ENCODE measurements at places on chromosomes 3 and 15.

- DNase-seq: no peak
Measured at GRCh38 chr3:18007980-18008379, 265.5 kb upstream of the TBC1D5 start.

- DNase-seq: no peak
Measured at GRCh38 chr3:78086150-78086549, 1046.3 kb downstream of the ROBO2 start.

GRCh38 chr3:100693225-100693624, 16.1 kb upstream of the TFG start:
- DNase-seq: no peak

- DNase-seq: no peak
Measured at GRCh38 chr3:177597311-177598096, 400.2 kb upstream of the TBL1XR1 start.

DNA sequence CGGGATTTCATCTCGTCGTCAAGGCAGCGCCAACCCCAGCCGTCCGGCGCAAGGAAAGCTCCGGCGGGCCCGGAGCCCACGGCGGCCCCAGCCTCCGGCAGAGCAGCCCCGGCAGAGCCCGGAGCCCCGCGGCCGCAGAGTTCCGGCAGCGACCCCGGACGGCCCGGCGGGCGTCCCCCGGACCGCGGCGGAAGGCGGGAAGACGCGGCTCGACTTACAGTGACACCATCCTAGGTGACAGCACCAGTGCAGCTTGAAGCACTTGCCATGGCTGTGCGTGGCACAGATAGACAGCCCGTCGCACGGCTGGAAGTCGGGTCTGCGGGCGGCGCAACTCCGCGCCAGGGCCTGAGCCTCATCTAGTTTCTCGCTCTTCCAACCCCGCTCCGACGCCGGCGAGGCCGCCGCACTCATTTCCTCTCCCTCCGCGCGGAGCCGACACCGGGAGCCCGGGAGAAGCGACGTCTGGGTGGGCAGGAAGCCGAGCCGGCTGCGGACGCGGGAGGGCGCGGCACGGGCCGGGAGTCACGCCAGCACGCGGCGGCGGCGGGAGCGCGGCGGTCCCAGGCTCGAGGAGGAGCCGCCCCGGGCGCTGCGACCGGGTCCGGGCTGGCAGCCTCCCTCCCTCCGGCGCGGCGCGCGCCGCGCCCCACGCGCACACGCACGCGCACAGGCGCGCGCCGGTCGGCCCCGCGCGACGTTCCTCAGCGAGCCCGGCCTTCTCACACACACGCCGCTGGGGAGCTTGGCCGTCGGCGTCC, at the start of gene C3orf70:
C3orf70 (minus strand) TSS at position 651 of the 761 bp plus-strand sequence; CDS start at position 414, 237 bp downstream.
- DNase-seq: no peak

GRCh38 chr15:56014677-56015076, 21.3 kb upstream of the NEDD4 start:
- DNase-seq: no peak

GRCh38 chr3:185208823-185209222, 45.0 kb downstream of the EHHADH start:
- no peak for DNase-seq

GRCh38 chr15:52566889-52567288, 1.9 kb downstream of the ARPP19 start:
- DNase-seq: no peak

DNA sequence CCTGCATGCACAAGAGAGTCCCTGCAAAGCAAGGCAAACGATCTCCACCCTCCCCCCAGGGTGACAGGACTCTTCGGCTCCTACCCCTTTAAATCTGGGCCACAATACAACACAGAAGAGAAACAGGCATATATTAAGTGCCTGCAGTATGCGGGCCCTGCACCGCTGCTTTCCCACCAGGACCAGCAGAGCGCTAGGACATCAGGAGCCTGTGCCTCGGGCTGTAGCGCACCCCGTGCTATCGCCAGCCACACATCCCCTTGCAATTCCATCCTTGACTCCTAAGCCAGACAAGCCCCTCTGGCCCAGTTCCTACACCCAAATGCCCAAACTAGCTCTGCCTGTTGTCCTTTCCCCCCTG, 4.1 kb downstream of the GALNT15 start:
- no peak for DNase-seq

DNA sequence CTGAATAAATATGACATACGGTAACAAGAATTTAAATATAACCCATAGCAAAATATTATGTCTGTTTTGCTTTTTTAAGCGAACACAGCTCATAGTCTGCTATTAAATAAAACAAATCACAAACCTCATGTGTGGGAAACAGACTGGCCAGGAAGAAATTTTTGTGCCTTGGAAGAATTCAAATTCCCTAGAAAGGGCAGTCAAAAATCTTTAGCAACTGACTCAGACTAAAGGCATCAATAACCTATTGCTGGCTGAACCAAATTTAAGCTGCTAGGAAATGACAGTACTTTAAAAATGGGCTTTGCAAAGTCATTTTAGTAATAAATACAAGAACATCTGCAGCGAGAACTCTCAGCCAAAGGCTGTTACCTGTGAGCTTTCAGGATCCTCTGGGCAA, 151.4 kb downstream of the PLD1 start:
- DNase-seq: no peak

GRCh38 chr15:40002295-40002694, 36.7 kb downstream of the SRP14 start:
- DNase-seq: no peak

- DNase-seq: no peak
Measured at GRCh38 chr15:101497017-101497416, 7.5 kb upstream of the PCSK6 start.

- DNase-seq: no peak
Measured at GRCh38 chr15:80549191-80549590, 145.0 kb downstream of the ARNT2 start.

DNA sequence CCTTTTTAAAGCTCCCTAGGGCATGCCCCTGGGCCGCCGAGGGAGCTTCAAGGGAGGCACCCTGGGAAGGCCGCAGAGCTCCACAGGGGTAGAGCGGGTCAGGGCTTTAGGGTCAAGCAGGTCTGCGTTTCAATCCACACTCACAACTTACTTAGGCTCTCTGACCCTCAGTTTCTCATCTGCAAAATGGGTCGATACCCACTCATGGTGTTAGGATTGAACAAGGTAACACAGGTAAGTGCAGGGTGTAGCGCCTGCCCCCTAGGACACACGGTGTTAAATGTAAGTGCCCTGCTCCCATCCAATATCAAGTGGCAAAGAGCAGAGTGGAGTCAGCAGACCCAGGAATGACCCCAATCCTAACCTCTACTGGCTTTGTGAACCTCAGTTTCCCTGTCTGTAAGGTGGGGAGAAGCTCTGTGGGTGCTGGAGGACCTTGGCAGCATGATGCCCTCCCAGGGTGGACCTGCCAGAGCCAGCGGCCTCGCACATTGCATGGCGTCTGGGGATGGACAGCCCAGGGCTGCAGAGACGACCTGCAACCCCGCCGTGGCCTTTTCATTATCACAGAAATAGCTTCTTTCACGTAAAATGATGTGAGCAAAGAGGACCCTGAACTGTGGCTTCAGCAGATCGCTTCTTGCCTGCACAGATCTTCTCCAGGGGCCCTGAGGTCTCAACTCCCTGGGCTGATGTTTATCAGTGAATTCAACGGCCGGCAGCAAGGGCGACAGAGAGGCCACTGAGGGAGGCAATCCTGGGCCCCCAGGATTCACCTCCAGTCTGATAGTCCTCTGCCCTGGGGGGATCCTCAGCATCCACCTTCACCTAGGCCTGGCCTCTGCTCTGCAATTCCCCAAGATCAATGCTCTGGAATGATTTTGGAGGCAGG, 138.5 kb downstream of the CHSY1 start:
- DNase-seq: no peak

- no peak for DNase-seq
Measured at GRCh38 chr15:80800067-80800466, 20.9 kb downstream of the CEMIP start.

- DNase-seq: no peak
Measured at GRCh38 chr3:149523512-149524299, 49.2 kb downstream of the TM4SF4 start.

DNA sequence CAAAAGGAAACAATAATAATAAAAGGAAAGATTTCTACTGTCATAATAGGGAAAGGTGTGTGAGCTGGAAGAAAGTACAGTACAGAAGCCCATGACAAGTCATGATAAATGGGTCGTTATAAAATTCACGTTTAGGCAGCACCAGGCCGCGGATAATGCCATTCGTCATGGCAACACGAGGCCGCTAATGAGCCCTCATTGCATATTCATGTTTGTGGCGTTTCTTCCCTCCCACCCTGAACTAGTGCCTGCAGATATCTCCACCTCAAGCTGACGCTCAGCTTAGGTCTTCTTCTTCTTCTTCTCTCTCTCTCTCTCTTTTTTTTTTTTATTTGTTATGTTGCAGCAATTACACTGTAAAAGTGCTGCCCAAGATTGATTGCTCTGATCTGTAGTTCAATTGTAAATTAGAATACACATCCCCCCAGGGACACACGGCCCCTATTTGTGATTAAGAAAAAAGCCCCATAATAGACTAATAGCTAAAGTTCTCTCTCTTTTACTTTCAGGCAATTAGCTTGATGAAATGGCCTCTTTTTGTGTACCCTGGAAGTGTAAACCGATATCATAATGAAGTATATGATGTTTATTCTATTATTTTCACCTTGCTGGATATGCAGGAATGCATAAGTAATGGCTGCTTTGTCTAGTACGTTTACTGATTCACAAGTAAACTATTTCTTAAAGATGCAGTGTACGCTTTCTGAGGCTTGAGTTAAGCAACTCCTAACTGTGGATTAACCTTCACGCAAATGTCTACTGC, 61.9 kb upstream of the NR2F2 start:
- no peak for DNase-seq

GRCh38 chr3:10023587-10024310, 2.5 kb upstream of the FANCD2 start:
- DNase-seq: no peak

DNA sequence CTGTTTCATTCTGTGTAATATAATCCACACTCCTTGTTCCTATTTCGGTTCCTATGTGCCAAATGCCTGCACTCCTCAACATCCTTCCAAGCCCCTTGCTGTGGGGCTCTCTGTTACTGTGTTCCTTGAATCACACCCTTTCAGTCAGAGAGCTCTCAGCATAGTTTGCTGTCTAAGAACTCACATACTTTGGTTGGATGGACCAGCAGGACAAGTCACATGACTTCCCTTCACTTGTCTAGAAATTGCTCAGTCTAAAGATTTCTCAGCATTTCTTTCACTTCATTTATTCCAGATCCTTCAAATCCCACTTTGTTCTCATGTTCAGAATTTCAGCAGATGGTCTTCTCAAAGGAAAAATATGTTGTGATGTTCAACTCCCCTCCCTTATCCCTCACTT, 203.5 kb upstream of the PFN2 start:
- no peak for DNase-seq

- no peak for DNase-seq
Measured at GRCh38 chr3:98994128-98994762, 92.8 kb upstream of the DCBLD2 start.

DNA sequence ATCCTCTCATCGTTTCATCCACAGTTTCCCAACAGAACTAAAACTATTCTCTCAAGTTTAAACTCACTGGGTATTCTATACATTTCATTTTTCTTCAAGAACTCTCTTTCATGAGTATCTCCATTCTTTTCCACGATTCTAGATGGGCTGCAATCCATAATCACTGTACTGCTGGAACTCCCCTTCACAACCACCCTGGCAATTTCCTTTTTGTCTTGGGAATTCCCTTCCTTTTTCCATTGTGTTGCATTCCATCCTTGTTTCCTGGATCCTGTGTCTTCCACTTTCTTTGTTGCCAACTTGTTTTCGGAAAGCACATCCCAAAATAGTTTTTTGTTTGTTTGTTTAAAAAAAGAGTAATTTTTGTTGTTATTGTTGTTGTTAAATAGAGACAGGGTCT, 67.0 kb upstream of the FBN1 start:
- no peak for DNase-seq

GRCh38 chr3:110243081-110243480, 828.5 kb upstream of the NECTIN3 start:
- DNase-seq: no peak

DNA sequence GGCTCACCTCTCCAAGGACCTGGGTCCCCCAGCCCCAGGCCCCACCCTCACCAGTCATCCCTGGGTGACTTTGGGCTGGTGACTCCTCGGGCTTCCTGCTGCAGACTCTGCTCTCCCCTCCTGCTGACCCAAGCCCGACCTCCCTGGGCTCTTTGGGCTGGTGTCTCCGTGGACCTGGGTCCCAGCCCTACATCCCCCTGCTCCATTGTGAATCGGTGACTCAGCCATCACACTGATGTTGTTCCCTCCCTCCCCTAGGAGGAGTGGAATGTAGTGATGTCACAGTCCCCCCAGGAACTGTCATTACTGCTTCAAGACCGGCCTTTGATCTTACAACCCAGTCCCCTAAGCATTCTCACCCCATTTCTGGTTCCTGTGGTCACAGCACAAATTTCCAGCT, 83.7 kb downstream of the ADAMTS7 start:
- no peak for DNase-seq

DNA sequence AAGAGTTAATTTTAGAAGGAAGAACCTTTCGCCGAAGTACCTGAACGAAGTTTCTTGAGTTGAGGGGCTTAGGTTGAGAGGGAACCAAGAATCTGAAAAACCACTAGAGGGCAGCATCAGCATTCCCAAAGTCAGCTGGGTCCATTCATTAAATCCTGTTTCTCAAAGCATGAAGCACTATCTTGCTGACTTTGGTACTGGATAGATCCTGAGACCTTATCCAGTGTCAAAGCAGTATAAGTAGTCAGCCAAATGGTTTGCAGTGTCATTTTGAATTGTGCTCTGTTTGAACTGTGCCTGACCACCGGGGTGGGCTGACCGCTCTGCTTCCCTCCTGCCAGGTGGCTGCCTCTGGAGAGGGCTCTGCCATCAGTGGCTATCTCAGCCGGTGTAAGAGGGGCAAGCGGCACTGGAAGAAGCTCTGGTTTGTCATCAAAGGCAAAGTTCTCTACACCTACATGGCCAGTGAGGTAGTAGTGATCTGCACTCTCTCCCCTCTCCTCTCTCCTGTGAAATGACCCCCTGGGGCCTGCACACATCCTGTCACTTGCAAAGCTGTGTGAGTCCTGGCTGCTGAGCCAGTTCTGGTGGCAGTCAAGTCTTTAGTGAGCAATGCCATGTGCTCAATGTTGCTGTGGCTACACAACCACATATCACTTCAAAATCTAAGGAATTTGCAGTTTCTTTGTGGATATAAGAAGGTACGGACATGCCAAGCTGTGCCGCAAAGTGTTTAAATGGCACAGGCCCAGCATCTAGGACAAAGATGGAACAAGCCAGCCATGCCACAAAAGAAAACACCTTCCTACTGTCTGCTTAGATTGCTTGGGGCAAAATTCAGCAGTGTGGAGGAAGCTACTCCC, 21.4 kb upstream of the NR2C2 start:
- no peak for DNase-seq

DNA sequence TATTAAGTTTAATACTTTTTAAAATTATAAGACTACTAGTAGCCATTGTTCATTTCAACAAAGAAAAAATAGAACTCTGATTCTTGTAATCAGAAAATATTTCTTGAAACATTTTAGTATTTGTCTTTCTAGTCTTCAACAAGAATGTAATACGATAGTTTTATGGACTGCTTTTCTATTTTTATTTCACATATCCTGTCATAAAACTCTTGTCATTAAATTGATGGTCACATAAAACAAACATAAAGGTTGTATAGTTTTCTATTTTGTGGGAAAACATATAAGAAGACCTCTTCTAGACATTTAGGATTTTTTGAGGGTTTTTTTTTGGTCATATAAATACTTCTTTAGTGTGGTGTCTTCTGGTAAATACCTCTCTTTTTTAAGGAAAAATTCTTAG, 62.4 kb downstream of the ATP2C1 start:
- no peak for DNase-seq
